ENCODE measurements at places on chromosomes 5 and 9. TPM values are rescaled to one million over a fixed set of nuclear protein-coding genes. Genes with fewer than 3 reads are reported as not detected.

The IFNB1 gene
- total RNA-seq, result not detected

The IFNA2 gene
- total RNA-seq, result not detected

The TEX48 gene
- not detected for total RNA-seq

The NAIF1 gene
- 4.9 TPM for total RNA-seq

The ENTPD8 gene
- 0.28 TPM for total RNA-seq

Data from A549 treated with Mapracorat at 1 μM for 4 hours (cell line).